AG08396 (cell line): ENCODE measurements at places on chromosomes 16 and 17.

GRCh38 chr17:31294820-31295488, 2.1 kb downstream of the OMG start:
- no peak for DNase-seq

- no peak for DNase-seq
Observed at GRCh38 chr16:24045641-24046040, 209.9 kb downstream of the PRKCB start.

DNA sequence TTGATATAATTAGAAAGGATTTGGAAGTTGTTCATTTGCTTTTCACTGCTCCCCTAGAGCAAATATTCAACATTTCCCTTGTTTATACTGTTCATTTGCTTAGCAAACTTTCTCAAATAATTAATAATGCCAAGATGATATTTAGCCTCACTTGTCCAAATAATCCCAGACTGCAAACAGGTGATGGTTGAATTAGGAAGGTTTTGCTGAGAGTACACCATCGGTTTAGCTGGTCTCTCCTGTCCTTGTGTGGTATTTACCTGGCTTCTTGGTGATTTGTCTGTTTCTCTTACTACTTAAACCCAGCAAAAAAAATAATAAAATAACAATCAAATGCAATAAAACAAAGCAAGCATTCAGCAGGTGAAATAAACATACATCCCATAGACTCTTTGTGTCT, 6.5 kb downstream of the KATNIP start:
- no peak for DNase-seq

DNA sequence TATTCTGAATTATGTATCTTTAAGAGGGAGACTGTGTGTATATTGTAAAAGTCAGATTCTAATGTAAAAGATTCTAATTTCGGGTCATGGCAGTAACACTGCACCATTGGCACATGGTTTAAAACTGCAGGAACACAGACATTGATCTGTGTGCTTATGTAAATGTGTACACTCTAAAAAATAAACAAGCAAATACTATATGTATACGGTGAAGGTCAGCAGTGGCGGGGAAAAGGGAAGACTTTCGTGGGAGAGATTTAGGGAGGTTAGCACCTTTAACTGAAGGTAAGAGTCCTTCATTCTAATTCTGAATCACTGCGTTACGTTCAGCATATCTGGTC, 157.8 kb upstream of the FAM20A start:
- DNase-seq = no peak

DNA sequence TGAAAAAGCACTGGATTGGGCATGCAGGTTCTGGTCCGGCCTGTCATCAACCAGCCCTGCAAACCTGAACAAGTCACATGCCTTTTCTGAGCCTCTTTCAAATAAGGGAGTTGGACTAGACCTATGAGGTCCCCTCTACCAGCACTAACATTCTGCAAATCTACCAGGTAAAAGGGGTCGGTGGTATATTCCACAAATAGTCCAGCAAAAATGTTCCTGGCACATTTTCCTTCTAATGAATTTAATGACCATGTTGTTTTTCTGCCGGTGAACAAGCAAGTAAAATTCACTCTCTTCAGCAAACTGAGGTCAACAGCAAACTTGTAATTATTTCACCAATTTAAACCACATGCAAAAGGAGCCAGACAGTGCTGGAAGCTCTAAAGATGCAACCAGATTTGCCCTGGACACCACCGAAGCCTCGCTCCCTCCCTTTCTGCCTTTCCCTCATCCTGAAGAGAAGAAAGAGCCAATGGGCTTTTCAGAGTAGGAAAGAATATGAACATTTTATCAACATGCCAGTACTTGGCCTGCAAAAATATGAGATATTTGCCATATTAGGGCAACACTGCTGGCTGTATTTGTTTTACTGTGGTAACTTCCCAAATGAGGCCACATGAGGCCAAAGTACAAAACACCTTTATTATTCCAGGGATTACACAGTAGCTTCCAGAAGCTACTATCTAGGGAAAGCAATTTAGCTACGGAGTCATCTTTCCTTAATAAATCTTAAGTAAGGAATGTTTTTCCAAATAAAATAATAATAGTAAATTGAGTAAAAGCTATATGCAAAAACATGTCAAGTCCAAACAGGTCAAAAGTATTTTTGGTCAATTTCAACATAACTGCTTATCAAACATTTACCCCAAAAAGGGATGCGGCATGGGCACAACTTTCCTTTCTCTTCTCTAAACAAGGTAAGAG, 45.0 kb downstream of the USP31 start:
- DNase-seq = no peak

DNA sequence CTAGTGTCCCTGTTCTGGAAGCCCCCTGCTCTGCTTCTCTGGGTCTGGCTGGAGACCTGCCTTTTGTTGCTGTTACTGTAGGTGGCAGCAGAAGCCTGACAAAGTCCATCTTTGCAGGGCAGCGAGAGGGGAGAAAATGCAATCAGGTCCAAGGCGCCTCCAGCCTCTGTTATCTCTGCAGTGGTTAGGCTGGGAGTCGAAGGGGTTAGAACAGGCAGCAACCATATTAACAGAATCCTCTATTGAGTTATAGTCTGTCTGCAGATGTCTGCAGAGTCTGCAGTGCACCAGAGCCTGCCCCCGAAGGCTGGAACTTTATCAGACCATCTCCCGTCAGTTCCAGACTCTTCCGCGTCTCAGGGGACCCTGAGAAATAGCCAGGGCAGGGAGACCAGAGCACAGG, 404.9 kb upstream of the EEF2KMT start:
- no peak for DNase-seq
